ENCODE measurements at places on chromosomes 4 and X. TPM values are rescaled to one million over a fixed set of nuclear protein-coding genes. Genes with fewer than 3 reads are reported as not detected.

Gene MAGEA4
- polyA plus RNA-seq = not detected

Gene NPFFR2
- polyA plus RNA-seq = not detected

Gene SLC7A11
- 0.96 TPM for polyA plus RNA-seq

Gene DUX4
- polyA plus RNA-seq = 0.06 TPM

Gene ZNF674
- polyA plus RNA-seq = 3.9 TPM

Gene SPACA5
- polyA plus RNA-seq = not detected

Gene USP17L20
- not detected for polyA plus RNA-seq

Gene PAGE4
- not detected for polyA plus RNA-seq

DNA sequence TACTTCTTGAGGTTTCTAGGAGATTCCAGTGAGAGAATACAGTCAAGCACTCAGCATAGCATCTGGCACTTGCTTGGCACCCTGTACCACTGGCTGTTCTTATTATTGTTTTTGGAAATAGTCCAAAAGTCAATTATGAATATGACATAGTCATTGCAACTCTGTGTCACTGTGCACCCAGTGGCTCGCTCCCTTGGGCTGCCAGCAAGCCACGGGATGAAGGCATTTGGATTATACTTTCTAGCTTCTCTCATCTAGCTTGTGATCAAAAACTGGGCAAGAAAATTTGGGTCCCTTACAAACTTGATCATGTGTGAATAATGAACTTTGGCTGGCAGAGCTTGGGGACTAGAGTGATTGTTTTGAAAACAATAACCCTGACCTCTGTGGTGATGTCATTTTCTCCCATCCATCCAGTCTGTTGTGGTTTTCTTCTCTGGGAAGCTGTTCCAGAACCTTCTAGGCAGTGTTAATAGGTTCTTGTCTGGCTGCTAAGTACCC lies 32.7 kb upstream of the LIMCH1 start:
- DNase-seq = no peak

DNA sequence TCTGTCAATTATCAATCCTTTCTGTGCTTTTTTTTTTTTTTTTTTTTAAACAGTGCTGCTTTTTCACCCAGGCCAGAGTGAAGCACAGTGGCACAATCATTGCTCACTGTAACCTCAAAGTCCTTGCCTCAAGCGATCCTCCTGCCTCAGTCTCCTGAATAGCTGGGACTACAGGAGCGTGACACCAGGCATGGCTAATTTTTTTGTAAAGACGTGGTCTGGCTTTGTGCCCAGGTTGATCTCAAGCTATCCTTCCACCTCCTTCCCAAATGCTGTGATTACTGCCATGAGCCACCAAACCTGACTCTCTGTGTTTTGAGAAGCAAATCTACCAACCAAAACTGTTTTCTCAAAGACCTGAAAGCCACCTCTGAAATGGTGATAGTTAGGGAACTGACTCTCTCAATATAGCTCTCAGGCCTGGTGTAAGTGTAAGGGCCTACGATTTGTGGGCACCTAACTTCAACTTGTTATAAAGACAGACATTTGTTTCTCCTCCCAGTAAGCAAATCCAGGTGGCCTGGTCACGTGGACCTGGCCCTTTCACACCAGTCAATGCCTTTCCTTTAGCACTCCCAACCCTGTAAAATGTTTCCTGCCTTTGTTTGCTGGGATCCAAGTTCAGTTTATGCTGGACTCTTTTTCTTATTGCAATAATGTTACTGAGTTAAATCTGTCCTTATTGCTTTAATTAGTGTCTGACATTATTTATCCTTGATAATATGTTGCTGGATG lies 2015.9 kb downstream of the PCDH7 start:
- no peak for DNase-seq

DNA sequence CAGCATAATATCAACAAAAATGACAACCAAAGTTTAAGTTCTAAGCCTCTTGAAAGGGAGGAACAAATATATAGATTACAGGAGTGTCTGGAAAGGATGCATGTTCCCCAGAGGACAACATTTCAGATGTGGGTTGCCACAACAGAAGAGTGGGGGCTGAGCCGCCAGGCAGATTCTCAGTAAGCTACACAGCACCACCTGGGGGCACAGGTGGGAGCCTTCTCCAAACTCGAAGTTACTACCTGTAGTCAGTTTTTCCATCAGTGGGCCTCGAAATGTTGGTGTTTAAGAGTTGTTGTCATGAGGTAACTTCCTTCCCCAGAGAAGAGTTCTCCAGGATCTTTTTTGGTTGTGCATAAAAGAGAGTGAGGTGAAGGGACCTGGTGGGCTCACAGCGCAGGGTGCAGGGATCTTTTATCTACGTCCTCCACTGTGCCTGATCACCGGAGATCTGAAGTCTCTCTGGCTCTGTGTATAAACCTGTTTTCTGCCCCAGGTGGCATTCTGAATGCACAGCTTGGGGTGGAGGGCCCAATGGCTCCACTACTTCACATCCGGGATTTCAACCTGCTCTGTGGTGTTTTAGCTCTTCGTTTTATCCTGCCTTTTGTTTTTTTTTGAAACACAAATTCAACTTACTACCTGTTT lies 58.4 kb upstream of the STS start:
- DNase-seq = no peak

DNA sequence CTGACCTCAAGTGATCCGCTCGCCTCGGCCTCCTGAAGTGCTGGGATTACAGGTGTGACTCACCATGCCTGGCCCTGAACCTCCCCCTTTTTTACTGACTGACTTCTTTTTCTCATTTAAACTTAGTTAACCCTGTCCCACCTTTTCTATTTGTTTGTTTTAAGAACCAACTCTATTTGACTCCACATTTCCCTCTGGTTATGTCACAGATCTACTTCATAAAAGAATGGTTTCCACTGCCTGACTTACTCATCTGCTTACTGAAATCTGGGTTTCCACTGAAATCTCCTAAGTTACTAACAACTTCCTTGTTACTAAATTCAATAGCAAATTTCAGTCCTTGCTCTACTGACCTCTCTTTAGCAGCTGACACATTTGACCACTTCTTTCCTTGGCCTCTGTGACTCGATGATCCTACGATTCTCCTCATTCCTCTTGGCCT lies 28.0 kb upstream of the NSUN7 start:
- DNase-seq = no peak

DNA sequence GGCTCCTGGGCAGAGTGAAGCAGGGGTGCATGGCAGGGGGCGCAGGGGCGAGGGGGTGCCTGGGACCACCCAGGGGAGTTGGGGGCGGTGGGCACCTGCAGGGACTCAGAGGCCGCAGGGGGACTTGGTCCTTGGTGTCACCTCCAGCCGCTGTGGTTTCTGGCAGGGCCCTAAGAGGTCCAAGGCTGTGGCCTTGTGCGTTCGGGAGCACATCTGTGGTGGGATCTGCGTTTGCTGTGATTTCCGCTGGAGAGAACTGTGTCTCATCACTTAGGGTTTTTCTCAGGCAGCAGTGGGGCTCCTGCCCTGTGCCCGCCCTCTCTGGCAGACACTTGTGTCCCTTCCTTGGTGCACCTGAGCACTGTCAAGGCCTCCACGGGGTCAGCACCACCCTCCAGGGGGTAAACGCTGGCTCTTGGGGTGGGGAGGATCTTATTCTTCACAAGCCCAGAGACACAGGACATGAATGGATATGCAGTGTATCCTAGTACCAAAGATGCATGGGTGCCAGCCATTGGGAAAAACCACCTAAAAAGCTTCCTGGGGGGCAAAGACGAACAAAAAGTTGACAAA lies 66.5 kb downstream of the ACOX3 start:
- DNase-seq = no peak

- no peak for DNase-seq
These were observed 72.4 kb upstream of the TLR2 start for GRCh38 chr4:153611679-153612078.

- no peak for DNase-seq
These were observed 759.6 kb upstream of the NDST4 start for GRCh38 chr4:115873048-115873447.

- DNase-seq = no peak
These were observed 171.5 kb downstream of the PCDH18 start for GRCh38 chr4:137360761-137361160.

GRCh38 chr4:40502934-40503333 lies 126.7 kb downstream of the RBM47 start:
- no peak for DNase-seq

GRCh38 chr4:169438057-169438480 lies 167.3 kb upstream of the SH3RF1 start:
- peak; percentile 63 for DNase-seq

DNA sequence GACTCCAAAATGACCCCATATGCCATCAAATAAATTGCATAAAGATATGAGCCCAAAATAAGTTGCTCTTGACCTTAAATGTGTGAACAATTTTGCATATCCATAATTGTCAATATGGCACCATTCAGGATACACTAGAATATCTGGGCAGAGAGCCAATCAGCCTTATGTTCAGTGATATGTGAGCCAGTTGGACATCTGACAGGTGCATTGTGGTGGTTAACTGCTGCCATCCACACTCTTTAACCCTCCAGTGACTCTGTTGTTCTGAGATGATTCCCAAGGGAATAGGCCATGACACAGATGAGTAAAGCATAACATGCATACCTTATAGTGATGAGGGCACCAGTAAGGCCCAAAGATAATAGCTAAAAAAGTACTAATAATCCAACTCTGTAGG lies 500.1 kb downstream of the PCDH18 start:
- no peak for DNase-seq

DNA sequence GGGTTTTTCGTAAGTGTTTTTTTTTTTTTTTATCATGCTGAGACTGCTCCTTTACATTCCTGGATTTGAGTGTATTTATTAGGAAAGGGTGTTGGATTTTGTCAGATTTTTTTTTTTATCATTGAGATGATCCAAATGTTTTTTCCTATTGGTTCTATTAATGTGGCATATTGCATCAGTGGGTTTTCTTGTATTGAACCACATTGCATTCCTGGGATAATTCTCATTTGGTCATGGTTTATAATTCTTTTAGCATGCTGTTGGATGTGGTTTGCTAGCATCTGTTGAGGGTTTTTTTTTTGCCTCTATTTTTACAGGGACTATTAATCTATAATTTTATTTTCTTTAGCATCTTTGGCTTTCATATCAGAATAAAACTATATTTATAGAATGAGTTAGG lies 28.8 kb downstream of the COL4A5 start:
- DNase-seq = no peak

GRCh38 chr4:182807767-182808548 lies 109.2 kb downstream of the DCTD start:
- no peak for DNase-seq

DNA sequence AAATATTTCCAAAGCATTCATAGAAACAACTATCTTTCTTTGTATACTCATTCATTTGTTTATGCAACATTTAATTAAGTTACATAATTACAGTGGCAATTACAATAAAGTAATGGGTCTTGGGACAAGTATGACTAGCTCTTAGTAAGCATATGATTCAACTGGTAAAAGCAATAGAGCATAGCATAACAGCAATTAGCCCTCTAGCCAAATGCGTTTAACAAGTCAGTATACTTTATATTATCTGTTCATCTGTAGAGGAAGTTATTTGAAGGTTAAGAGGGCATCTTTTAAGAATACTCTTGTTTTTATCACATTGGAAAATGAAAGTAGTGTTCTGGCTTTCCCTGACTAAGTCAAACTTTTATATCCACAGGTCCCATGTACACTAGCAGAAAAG lies 198.1 kb upstream of the UGT8 start:
- peak; percentile 46 for DNase-seq

DNA sequence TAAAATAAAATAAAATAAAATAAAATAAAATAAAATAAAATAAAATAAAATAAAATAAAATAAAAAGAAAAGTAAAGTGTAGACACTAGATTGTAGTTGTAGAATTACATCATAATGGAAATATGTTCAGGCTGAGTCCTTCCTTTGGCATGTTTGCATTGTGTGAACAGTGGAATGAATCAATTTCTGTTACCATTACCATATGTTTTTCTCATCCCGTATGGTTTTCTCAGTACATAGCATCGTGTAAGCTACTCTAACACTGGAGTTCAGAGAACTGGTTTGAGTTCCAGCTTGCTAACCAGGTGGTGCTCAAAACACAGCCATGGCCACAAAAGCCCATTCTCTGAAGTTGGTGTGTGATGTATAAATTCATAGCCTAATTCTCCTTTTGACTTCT lies 45.9 kb downstream of the USP11 start:
- DNase-seq = no peak

DNA sequence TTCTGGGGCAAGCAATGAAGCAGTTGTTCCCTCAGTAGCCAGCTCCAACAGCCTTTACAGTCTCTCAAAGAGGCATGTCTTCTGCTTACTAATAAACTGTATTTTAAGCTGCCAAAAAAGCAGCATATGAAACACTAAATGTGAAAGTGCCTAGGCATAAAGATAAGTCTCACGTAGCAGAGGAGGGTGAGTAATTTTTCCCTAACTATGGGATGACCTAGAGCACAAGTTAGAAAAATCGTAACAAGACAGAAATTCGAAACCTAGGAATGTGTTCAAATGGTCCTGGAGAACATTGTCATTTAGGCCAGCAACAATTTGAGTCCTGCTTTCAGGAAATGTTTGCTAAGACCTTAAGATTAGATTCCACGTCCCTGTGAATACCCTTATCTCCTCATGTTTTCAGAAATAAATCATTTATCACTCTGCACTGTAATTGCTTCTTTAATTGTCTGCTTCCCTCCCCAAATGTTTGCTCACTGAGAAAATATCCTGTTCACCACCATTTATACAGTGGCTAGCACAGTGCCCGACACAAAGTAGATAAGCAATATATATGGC lies 222.2 kb downstream of the KCNIP4 start:
- DNase-seq = no peak

DNA sequence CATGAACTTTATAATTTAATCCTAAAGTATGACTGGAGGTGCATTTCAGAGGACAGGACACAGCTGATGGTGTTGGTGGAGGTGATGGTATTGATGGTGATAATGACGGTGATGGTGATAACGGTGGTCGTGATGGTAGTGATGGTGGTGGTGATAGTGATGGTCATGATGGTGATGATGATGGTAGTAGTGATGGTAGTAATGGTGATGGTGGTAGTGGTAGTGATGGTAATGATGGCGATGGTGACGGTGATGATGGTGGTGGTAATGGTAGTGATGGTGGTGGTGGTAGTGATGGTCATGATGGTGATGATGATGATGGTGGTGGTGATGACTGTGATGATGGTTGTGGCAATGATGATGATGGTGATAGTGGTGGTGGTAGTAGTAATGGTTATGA lies 40.4 kb downstream of the SLC2A9 start:
- no peak for DNase-seq

GRCh38 chr4:2324891-2325290 lies 63.0 kb upstream of the MXD4 start:
- DNase-seq = no peak

- no peak for DNase-seq
These were observed 330.6 kb upstream of the F9 start for GRCh38 chrX:139199933-139200332.
